ENCODE measurements at places on chromosomes 3 and 15.

- H3K4me3 ChIP-seq, result no peak overlapping the region
- H3K27me3 ChIP-seq, result no peaks in the 10 kb centered on the region
- peak; percentile 16 for DNase-seq
- H3K27ac ChIP-seq, result peak overlapping the region; percentile 88
- H3K4me1 ChIP-seq, result peaks cover 67% of the 10 kb centered on the region
These were observed 83.9 kb downstream of the CHSY1 start for GRCh38 chr15:101167753-101168462.

- no peaks in the 10 kb centered on the region for H3K36me3 ChIP-seq
- H3K4me1 ChIP-seq, result no peaks in the 10 kb centered on the region
- no peak for DNase-seq
- H3K27me3 ChIP-seq, result no peaks in the 10 kb centered on the region
- no peak overlapping the region for H3K27ac ChIP-seq
These were observed 79.8 kb downstream of the NECTIN3 start for GRCh38 chr3:111151438-111151837.

DNA sequence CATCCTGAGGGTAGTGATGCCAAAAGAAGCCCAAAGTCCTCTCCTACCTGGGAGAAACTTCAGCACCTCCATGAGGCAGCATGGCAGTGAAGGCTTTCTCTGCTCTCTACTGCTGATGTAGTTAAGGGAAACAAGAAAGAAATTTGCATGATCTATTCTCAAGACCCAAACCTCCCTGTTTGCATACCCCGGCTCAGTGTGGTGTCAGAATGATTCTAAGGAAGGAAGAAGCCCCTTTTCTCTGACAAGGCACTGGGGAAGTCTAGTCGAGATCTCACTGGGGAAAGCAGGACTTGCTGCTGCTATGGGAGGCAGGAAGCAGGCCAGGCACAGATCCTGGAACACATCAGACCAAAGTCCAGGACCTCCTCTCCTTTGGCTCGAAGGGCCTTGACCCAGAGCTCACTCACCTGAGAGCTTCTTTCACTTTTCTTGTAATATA, 89.4 kb upstream of the ICE2 start:
- no peak overlapping the region for H3K27ac ChIP-seq
- H3K36me3 ChIP-seq, result peaks cover 6% of the 10 kb centered on the region
- no peaks in the 10 kb centered on the region for H3K27me3 ChIP-seq
- H3K4me3 ChIP-seq, result no peak overlapping the region
- no peaks in the 10 kb centered on the region for H3K4me1 ChIP-seq

GRCh38 chr15:78223396-78224022, 10.9 kb downstream of the ACSBG1 start:
- H3K36me3 ChIP-seq, result no peaks in the 10 kb centered on the region
- H3K27ac ChIP-seq, result no peak overlapping the region
- peaks cover 17% of the 10 kb centered on the region for H3K4me1 ChIP-seq
- DNase-seq, result no peak
- H3K4me3 ChIP-seq, result no peak overlapping the region

DNA sequence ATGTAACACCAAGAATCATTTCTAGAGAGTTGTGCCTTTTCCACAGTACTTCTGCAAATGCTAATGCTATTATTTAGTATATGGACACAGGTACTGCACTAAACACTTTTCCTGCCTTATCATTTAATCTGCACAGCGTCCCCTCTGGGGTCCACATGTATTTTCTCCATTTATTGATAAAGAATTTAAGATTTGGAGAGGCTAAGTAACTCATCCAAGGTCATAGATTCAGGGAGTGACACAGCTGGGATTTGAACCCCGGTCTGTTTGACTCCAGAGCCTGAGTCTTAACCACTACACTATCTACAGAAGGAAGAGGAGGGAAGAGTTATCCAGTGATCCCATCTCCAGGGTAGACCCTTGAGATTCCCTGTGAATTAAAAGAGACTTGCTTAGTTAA, 24.9 kb upstream of the TPRG1 start:
- no peak for DNase-seq
- no peak overlapping the region for H3K27ac ChIP-seq
- H3K4me1 ChIP-seq, result peaks cover 7% of the 10 kb centered on the region
- no peak overlapping the region for H3K4me3 ChIP-seq
- H3K27me3 ChIP-seq, result no peaks in the 10 kb centered on the region

DNA sequence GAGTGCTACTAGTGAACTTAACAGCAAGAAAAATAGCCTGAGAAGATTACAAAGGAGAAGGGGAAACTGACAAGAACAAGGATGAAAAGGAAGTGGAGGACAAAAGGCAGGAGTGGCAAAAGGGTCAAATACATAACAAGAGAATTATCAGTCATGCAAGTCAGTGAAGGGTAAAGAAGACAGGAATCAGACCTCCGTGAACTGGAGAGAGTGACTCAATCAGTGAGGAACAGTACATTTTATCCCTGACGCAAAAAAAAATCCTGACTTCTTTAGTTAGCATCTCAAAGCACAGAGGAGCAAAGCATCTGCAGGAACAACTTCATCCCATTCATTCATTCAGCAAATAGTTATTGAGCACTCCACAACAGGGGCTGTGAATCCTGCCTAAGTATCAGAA, 97.8 kb downstream of the SST start:
- H3K27ac ChIP-seq, result no peak overlapping the region
- no peak for DNase-seq
- peaks cover 12% of the 10 kb centered on the region for H3K27me3 ChIP-seq
- H3K4me1 ChIP-seq, result no peaks in the 10 kb centered on the region
- no peak overlapping the region for H3K4me3 ChIP-seq

- no peaks in the 10 kb centered on the region for H3K27me3 ChIP-seq
- H3K36me3 ChIP-seq, result no peaks in the 10 kb centered on the region
- H3K4me3 ChIP-seq, result peak overlapping the region; percentile 46
These were observed 15.6 kb upstream of the WNT7A start for GRCh38 chr3:13895155-13896105.

GRCh38 chr3:58792921-58793451, 126.4 kb upstream of the FAM3D start:
- H3K27me3 ChIP-seq, result no peaks in the 10 kb centered on the region
- no peak for DNase-seq
- no peaks in the 10 kb centered on the region for H3K36me3 ChIP-seq
- no peaks in the 10 kb centered on the region for H3K4me1 ChIP-seq

DNA sequence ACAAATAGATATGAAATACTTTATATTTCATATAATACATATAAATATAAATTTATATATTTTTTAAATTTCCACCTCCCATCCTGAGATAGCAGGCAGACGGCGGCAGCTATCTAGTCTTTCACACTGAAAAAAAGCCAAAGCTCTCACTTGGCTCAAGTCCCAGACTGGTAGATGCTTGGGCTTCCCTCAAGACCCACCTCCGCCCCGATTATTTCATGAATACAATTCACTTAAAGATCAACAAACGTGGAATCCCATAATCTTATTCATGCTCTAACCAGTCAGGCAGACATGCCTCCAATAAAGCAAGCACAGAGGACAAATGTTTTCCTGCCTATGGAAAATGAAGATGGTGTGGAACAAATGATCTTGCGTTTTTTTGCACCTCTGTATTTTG, 275.9 kb upstream of the NR2F2 start:
- DNase-seq, result no peak
- no peaks in the 10 kb centered on the region for H3K27me3 ChIP-seq
- H3K4me1 ChIP-seq, result peaks cover 8% of the 10 kb centered on the region
- no peak overlapping the region for H3K27ac ChIP-seq

DNA sequence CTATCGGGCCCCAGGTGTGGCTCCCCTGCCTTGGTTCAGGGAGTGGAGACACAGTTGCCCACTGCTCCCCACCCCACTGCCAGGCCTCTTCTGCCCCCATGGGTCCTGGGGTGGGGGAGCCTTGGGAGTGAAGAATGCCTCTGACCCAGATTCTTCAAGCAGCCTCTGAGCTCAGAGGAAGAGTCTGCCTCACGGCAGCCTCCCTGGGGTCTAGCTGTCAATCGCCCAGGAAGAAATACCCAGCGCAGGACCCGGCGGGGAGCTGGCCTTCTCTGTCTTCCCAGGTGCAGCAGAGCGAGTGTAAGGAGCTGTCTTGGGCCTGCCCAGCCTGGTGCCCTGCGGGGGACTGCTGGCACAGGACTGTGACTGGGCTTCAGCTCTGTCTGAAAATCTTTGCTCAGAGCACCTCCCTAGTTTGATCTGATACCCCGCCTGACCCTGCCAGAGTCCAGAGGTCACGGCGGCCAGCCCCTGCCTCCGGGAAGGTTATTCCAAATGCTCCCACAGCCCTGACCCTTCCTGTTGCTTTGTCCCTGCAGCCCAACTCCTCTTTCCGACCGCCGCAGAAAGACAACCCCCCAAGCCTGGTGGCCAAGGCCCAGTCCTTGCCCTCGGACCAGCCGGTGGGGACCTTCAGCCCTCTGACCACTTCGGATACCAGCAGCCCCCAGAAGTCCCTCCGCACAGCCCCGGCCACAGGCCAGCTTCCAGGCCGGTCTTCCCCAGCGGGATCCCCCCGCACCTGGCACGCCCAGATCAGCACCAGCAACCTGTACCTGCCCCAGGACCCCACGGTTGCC, 11.0 kb downstream of the ANKRD63 start:
- H3K4me3 ChIP-seq, result no peak overlapping the region
- no peak for DNase-seq
- no peaks in the 10 kb centered on the region for H3K4me1 ChIP-seq
- H3K36me3 ChIP-seq, result peaks cover 9% of the 10 kb centered on the region
- H3K27me3 ChIP-seq, result no peaks in the 10 kb centered on the region
- H3K27ac ChIP-seq, result no peak overlapping the region

DNA sequence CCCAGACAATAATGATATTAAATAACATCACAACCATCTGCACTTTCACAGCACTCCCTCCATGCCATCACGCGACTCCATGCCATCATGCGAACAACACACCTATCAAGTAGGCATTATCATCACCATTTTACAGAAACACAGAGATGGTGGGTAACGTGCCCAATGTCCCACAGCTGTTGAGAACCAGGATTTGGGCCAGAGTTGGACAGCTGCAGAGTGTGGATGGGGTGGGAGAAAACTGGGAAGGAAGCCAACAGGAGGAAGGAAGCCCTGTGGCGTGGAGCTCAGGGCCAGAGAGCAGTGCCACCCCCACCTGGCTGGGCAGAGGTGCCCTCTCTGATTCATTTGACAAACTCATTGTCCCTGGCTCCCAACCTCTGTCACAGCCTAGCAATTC, 29.0 kb downstream of the RBPMS2 start:
- H3K4me3 ChIP-seq, result no peak overlapping the region
- peaks cover 14% of the 10 kb centered on the region for H3K4me1 ChIP-seq

GRCh38 chr15:33293713-33294334, 16.9 kb upstream of the RYR3 start:
- no peak overlapping the region for H3K4me3 ChIP-seq
- no peaks in the 10 kb centered on the region for H3K4me1 ChIP-seq

GRCh38 chr15:83113881-83114674, 6.6 kb downstream of the TM6SF1 start:
- H3K4me1 ChIP-seq, result no peaks in the 10 kb centered on the region
- no peaks in the 10 kb centered on the region for H3K36me3 ChIP-seq
- DNase-seq, result no peak
- H3K4me3 ChIP-seq, result no peak overlapping the region
- no peak overlapping the region for H3K27ac ChIP-seq

DNA sequence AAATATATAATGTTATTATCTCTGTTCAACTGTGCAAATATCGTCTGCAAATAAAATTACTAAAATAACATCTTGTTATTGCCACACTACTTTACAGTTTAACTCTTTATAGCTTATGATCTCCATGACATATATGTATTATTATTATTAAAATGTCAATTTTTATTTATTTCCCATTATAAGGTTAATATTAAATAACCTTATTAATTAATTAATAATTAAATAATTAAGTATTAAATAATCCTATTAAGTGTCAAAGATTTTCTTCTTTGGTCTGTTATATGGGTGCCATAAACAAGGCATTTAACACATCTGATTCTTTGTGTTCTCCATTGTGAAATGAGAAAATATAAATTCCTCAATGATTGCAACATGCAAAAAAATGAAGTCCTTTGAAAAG, 10.0 kb downstream of the BCHE start:
- no peaks in the 10 kb centered on the region for H3K27me3 ChIP-seq
- no peak for DNase-seq
- H3K27ac ChIP-seq, result no peak overlapping the region
- H3K4me1 ChIP-seq, result no peaks in the 10 kb centered on the region

GRCh38 chr15:92947071-92947730, 47.1 kb downstream of the CHD2 start:
- no peak overlapping the region for H3K27ac ChIP-seq
- peaks cover 55% of the 10 kb centered on the region for H3K36me3 ChIP-seq
- no peak for DNase-seq
- H3K4me3 ChIP-seq, result no peak overlapping the region
- H3K27me3 ChIP-seq, result no peaks in the 10 kb centered on the region

DNA sequence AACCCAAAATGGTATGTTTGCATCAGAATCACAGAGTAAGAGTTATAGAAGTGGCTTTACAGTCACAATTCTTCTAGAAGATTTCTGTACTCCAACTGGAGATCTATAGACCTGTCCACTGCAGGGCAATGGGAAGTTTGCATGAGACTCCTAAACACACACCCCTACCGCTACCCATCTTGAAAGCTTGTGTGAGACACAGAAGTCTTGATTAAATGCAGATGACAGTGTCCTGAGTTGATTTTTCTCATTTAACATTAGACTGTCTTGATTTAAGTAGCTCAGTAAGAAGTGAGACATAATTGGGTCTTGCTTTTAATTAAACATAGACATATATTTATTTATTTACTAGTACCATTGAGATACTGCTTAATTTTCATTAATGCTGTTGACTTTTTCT, 54.4 kb downstream of the CD47 start:
- H3K36me3 ChIP-seq, result peaks cover 12% of the 10 kb centered on the region
- no peaks in the 10 kb centered on the region for H3K27me3 ChIP-seq
- H3K27ac ChIP-seq, result no peak overlapping the region
- no peak overlapping the region for H3K4me3 ChIP-seq
- H3K4me1 ChIP-seq, result no peaks in the 10 kb centered on the region

- H3K4me3 ChIP-seq, result no peak overlapping the region
- no peaks in the 10 kb centered on the region for H3K4me1 ChIP-seq
- H3K27ac ChIP-seq, result no peak overlapping the region
- H3K27me3 ChIP-seq, result no peaks in the 10 kb centered on the region
- no peak for DNase-seq
These were observed 221.7 kb upstream of the TBC1D5 start for GRCh38 chr3:17964108-17964507.

GRCh38 chr3:47056705-47057104, 77.2 kb downstream of the NBEAL2 start:
- H3K27ac ChIP-seq, result no peak overlapping the region
- no peaks in the 10 kb centered on the region for H3K4me1 ChIP-seq
- peaks cover 69% of the 10 kb centered on the region for H3K36me3 ChIP-seq
- H3K27me3 ChIP-seq, result no peaks in the 10 kb centered on the region
- H3K4me3 ChIP-seq, result no peak overlapping the region
- no peak for DNase-seq

DNA sequence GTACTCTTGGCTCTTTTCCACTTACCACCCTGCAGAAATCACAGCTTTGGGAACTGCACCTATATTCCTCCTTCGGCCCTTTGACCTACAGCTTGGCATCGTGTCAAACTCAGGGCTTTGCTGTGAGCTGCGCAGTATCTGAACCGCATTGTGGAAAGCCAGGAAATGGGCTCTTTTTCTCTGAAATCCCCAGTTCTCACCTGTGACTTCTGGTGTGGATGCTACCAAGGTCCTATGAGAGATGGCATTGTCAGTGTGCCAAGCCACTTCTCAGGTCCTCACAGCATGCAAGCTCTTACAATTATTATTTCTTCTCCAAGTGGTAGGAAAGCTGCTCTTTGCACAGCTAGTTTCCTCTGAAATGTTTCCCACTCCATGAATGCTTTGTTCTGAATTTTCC, 450.6 kb upstream of the TBL1XR1 start:
- peaks cover 7% of the 10 kb centered on the region for H3K4me1 ChIP-seq
- no peak overlapping the region for H3K4me3 ChIP-seq
- no peak overlapping the region for H3K27ac ChIP-seq

- H3K27ac ChIP-seq, result peak overlapping the region; percentile 41
- DNase-seq, result no peak
- no peak overlapping the region for H3K4me3 ChIP-seq
- peaks cover 29% of the 10 kb centered on the region for H3K4me1 ChIP-seq
- peaks cover 6% of the 10 kb centered on the region for H3K36me3 ChIP-seq
- no peaks in the 10 kb centered on the region for H3K27me3 ChIP-seq
These were observed 9.5 kb downstream of the ANAPC13 start for GRCh38 chr3:134476306-134476705.

Measured in esophagus squamous epithelium (tissue), 5 donors.